ENCODE measurements at places on chromosomes 16 and 17. TPM values are rescaled to one million over a fixed set of nuclear protein-coding genes. Genes with fewer than 3 reads are reported as not detected.
A peak's percentile ranks its signal among the peaks of the same experiment; 100 is the strongest.

NDE1 gene
- 32.9 TPM for total RNA-seq

GRCh38 chr16:8948831-8949230 is 14.9 kb downstream of the USP7 start:
- DNase-seq: no peak
- no peak overlapping the region for H3K4me3 ChIP-seq
- H3K27me3 ChIP-seq: no peaks in the 10 kb centered on the region
- H3K36me3 ChIP-seq: no peaks in the 10 kb centered on the region
- peaks cover 62% of the 10 kb centered on the region for H3K4me1 ChIP-seq

ATF7IP2 gene
- total RNA-seq: 4.8 TPM

DNA sequence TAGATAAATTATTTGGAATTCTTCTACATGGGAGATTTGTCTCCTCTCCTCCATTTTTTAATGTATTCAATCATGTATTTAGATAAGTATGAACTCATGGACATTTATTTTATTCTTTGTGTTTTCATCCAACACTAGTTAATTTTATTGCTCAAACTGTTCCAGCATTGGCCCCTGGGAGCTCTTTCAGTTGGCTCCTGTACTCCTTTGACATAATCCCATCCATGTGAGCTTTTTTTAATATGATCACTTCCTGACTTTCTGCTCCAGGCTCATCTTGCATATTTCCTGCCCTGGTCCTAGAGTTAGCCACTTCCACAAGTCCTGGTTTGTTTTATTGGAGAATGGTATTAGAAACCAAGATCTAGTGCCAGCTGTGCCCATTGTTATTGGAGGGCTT is 419.0 kb upstream of the CDH11 start:
- DNase-seq: no peak
- H3K4me3 ChIP-seq: no peak overlapping the region
- peaks cover 22% of the 10 kb centered on the region for H3K4me1 ChIP-seq
- no peaks in the 10 kb centered on the region for H3K27me3 ChIP-seq
- no peaks in the 10 kb centered on the region for H3K36me3 ChIP-seq

LDHD gene
- 2.7 TPM for total RNA-seq

DNA sequence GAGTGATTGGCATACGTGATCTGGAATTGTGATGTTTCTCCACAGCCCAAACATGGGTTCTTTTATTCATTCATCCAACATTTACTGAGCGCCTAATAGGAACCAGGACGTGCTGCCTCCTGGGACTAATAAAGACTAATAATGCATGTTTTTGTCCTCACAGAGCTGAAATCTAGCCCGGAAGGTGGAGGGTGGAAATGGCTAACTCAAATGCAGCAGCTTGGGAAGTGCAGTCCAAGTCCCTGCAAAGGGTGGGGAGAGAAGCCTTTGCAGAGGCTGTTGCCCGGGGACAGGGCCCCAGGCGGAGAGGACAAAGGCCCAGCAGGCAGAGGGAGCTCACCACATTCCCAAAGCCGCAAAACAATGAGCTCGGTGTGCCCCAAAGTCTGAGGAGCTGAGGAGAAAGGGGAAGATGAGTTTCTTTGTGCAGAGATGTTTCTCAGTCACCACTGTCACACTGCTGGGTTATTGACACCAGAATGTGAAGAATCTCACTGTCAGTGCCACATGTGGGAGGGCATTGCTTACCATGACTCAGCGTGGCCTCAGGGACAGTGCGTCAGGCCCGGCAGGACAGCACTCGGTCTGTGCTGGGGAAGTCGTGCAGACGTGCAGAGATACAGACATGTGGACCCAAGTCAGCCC is 118.2 kb upstream of the CHMP6 start:
- H3K36me3 ChIP-seq: peaks cover 6% of the 10 kb centered on the region
- H3K27me3 ChIP-seq: no peaks in the 10 kb centered on the region
- H3K27ac ChIP-seq: peak overlapping the region; percentile 95

EMP2 gene
- total RNA-seq: 11.9 TPM

DNA sequence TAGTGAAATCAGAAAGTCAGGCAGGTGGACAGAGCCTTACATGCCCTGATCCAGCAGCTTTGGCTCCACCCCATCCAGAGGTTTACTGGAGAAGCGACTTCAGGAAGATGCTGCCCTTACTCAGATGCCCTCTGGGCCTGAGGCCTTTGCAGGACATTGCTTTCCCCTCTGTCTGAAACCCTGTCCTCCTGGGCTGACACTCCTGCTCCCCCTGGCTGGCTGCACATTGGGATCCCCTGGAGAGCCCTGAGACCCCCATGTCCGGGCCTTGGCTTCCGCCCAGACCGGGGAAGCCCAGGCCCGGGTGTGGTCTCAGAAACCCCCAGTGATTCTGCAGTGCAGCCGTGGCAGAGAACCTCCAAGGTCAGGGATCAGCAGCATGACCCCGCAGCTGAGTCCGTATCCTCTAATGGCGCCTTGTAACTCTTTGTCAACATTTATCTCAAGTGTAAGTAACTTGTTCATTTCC is 36.6 kb downstream of the BCO1 start:
- H3K4me1 ChIP-seq: no peaks in the 10 kb centered on the region
- H3K27ac ChIP-seq: no peak overlapping the region
- H3K36me3 ChIP-seq: no peaks in the 10 kb centered on the region
- peak; percentile 57 for DNase-seq

OR4D1 gene
- not detected for total RNA-seq

DNA sequence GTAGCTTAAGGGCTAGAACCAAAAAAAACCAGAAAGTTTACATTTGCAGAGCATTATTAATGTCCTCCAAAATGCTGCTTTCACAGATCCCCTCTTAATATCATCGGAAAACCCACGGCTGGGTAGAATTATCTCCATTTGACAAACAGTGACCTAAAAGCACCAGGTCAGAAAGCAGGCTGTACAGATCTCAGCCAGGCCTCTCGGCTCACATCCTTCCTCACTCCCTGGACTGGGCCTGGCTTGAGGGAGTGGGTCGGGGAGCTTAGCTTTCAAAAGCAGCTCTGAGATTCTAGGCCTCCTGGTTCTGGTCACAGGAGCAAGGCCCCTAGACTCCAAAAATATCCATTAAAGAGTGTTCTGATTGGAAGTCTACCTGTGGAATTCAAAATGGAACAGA is 9.1 kb upstream of the SLC12A3 start:
- DNase-seq: no peak
- H3K27ac ChIP-seq: no peak overlapping the region
- H3K36me3 ChIP-seq: no peaks in the 10 kb centered on the region
- no peak overlapping the region for H3K4me3 ChIP-seq
- peaks cover 24% of the 10 kb centered on the region for H3K4me1 ChIP-seq

DNA sequence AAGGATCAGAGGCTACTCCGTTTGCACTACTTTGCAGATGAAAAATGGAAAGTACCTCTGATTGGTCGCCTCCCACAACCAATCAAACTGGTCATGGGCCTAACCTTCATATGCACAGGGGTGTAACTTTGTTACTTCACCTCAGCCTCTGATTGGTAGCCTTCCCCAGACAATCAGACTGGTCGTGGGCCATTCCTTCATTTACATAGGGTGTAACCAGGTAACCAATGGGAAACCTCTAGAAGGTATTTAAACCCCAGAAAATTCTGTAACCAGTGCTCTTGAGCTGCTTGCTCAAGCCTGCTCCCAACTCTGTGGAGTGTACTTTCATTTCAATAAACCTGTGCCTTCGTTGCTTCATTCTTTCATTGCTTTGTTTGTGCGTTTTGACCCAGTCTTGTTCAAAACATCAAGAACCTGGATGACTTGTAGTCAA is 39.2 kb upstream of the USP22 start:
- H3K36me3 ChIP-seq: peaks cover 2% of the 10 kb centered on the region
- H3K27ac ChIP-seq: no peak overlapping the region
- H3K4me1 ChIP-seq: peaks cover 13% of the 10 kb centered on the region
- no peak for DNase-seq

SLC6A2 gene
- total RNA-seq: not detected

GRCh38 chr17:63645775-63646487 is 23.7 kb downstream of the MAP3K3 start:
- H3K4me3 ChIP-seq: no peak overlapping the region
- no peak for DNase-seq
- H3K27ac ChIP-seq: no peak overlapping the region

CHST4 gene
- not detected for total RNA-seq

DNA sequence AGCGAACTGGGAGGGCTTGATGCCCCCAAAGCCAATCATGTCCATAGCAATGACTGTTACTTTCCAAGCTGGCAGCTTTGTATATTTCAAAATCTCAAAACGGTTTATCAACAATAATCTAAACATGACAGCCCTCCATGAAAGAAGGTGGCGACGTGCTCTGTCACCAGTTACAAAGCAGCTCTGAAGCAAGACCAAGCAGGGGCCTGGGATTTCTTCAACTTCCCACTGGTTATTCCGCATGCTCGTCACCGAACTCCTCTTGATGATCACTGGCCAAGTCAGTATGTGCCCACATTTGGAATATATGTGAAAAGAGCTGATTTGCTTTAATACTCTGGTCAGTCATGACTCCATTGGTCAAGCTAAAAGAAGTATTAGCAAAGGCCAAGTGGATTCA is 175.6 kb downstream of the VPS53 start:
- H3K4me3 ChIP-seq: no peak overlapping the region
- H3K4me1 ChIP-seq: peaks cover 9% of the 10 kb centered on the region
- no peaks in the 10 kb centered on the region for H3K27me3 ChIP-seq
- DNase-seq: no peak
- H3K27ac ChIP-seq: no peak overlapping the region

DNA sequence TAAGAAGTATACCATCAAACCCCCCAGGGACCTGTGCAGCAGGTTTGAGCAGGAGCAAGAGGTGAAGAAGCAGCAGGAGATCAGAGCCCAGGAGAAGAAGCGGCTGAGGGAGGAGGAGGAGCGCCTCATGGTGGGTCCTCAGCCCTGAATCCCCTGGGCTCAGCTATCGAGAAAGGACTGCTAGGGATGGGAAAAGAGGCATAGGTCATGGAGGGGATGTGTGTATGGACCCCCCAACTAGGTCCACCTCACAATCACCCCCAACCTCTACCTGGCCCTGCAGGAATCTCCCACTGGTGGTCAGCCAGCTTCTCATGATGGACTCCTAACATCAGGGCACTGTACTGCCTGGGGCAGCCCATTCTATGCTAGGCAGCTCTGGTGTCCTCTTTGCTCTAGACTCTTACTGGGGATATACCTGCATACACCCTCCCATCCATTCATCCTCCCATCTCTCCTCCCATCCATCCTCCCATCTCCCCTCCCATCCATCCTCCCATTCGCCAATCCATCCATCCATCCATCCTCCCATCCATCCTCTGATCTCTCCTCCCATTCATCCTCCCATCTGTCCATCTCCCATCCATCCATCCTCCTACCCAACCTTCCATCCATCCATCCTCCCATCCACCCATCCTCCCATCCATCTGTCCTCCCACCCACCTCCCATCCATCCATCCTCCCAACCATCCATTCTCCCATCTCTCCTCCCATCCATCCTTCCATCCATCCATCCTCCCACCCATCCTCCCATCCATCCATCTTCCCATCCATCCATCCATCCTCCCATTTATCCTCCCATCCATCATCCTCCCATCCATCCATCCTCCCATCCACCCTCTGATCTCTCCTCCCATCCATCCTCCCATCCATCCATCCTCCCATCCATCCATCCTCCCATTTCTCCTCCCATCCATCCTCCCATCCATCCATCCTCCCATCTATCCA is 10.6 kb downstream of the DRC7 start:
- no peaks in the 10 kb centered on the region for H3K4me1 ChIP-seq
- H3K27me3 ChIP-seq: peaks cover 16% of the 10 kb centered on the region
- H3K4me3 ChIP-seq: no peak overlapping the region
- H3K27ac ChIP-seq: no peak overlapping the region
- DNase-seq: peak; percentile 42

CRK gene
- 70.4 TPM for total RNA-seq

DNA sequence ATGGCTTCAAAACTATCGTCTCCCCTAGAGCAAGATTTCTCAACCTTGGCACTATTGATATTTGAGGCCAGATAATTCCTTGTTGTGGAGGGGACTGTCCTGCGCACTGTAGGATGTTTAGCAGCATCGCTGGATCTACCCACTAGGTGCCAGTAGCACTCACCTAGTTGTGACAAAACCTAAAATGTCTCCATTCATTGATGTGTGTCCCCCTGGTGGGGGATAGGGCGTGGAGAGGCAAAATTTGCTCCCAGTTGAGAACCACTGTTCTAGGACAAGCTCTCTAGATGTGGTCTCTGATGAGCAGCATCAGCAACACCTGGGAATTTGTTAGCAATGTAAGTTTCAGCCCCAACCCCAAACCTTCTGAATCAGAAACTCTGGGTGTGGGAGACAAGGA is 259.0 kb downstream of the XYLT1 start:
- no peak overlapping the region for H3K4me3 ChIP-seq
- H3K27me3 ChIP-seq: no peaks in the 10 kb centered on the region
- no peak for DNase-seq
- H3K4me1 ChIP-seq: no peaks in the 10 kb centered on the region
- peaks cover 4% of the 10 kb centered on the region for H3K36me3 ChIP-seq

DNA sequence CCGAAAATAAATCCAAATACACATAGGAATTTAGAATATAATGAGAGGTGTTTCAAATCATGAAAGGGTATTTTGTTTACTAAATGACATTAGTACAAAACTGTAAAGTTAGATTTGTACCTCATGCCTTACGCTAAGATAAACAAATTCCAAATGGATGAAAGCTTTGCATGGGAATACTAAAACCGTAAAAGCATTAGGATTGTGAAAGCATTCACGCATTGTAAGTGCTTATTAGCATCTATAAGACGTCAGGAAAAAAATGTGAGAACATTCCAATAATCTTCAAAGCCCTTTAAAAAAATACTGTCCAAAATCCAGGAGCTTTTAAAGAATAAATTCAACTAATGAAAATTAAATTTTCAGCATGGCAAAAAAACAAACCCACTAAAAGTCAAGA is 24.8 kb upstream of the ALOX15 start:
- no peak overlapping the region for H3K27ac ChIP-seq
- no peak overlapping the region for H3K4me3 ChIP-seq
- no peaks in the 10 kb centered on the region for H3K27me3 ChIP-seq
- no peaks in the 10 kb centered on the region for H3K4me1 ChIP-seq

DNA sequence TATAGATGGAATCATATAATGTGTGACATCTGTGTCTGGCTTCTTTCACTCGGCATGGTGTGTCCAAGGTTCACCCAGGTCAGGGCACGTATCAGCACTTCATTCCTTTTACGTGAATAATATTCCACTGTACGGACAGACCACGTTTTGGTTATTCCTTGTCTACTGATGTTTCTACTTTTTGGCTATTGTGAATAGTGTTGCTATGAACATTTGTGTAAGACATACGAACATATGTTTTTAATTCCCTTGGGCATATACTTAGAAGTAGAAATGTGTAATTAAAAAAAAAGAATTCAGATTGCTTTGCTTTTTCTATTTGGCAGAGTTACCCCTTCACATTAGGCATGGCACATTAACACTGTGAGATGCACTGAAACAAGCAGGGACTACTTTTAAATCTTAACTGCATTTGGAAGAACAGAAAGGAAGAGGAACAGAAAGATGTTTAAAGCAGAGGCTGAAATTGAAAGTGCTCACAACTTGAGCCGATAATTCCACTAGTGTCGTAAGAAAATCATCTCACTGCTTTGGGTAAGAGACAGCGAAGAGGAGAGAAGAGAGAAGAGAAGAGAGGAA is 105.3 kb downstream of the VPS53 start:
- peaks cover 11% of the 10 kb centered on the region for H3K36me3 ChIP-seq
- H3K27me3 ChIP-seq: no peaks in the 10 kb centered on the region
- H3K4me1 ChIP-seq: peaks cover 22% of the 10 kb centered on the region
- no peak overlapping the region for H3K27ac ChIP-seq
- DNase-seq: no peak

GRCh38 chr17:68886401-68886800 is 68.8 kb downstream of the ABCA8 start:
- no peak overlapping the region for H3K27ac ChIP-seq
- no peak overlapping the region for H3K4me3 ChIP-seq
- DNase-seq: no peak
- no peaks in the 10 kb centered on the region for H3K4me1 ChIP-seq
